ENCODE measurements at places on chromosomes 3 and 15.
A peak's percentile ranks its signal among the peaks of the same experiment; 100 is the strongest.

DNA sequence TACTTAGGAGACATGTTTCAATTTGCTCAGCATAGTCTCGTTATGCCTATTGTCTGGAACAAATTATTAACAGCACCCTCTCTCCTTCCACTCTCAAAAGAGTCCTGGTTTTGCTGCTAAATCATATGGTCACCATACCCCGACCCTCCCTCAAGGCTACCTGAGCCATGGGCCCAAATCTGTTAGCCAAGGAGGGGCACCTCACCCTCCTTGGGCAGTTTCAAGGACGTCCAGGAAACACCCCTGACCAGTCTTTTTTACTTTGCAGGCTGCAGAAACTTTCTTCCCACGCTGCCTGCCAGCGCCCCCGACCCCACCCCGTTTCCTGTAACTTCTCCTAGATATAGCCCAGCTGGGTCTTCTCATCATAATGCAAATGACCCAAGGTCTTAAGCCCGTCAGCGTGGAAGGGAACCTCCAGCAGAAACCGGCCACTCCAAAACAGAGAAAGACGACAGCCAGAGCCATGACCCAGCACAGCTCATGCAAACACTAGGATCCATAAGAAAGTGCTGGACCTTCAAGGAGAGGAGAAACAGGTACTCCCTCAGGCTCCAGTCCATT is 62.3 kb downstream of the ADCY5 start:
- peak; percentile 64 for DNase-seq

- no peak for DNase-seq
Observed at GRCh38 chr3:144407335-144407734, 435.7 kb downstream of the DIPK2A start.

DNA sequence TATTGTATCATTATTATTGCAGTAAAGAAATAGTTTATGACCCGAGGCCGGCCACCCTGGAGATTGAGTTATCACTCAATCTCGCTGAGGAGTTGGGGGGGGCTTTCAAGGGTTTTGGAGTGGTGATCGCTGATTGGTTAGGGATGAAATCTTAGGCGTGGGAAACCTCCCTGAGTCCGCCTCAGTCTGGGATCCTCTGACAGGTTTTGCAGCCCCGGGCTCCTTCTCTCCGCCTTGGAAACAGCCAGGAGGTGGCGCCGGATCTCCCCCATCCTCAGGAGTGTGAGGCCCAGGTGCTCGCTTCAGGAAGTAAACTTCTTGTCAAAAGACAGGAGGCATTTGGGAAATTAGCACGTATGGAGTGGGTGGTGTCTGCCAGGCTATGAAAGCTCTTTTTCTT is 41.1 kb upstream of the SEC61A1 start:
- DNase-seq: peak; percentile 41

DNA sequence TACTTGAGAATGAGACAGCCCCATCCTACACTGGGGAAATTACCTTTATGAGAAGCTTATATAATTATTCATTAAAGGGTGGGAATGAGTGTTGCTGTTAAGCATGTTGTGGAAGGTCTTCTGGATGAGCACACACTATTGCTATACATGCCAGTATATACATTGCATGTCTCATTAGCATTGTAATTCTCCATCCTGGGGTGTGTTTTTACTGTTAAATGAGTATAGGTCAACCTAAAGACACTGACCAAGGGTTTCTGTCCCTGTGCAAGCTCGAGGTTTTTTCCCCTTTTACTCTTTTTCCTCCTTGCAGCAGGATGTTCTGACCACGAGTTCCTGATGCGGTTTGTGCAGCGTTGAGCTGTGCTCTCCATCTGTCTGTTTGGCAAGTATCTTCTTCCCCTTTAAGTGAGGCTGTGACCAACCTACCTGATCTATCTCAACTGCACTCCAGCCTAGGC is 7.2 kb upstream of the IVD start:
- no peak for DNase-seq

GRCh38 chr3:155908086-155908485 is 37.6 kb downstream of the GMPS start:
- DNase-seq: no peak

DNA sequence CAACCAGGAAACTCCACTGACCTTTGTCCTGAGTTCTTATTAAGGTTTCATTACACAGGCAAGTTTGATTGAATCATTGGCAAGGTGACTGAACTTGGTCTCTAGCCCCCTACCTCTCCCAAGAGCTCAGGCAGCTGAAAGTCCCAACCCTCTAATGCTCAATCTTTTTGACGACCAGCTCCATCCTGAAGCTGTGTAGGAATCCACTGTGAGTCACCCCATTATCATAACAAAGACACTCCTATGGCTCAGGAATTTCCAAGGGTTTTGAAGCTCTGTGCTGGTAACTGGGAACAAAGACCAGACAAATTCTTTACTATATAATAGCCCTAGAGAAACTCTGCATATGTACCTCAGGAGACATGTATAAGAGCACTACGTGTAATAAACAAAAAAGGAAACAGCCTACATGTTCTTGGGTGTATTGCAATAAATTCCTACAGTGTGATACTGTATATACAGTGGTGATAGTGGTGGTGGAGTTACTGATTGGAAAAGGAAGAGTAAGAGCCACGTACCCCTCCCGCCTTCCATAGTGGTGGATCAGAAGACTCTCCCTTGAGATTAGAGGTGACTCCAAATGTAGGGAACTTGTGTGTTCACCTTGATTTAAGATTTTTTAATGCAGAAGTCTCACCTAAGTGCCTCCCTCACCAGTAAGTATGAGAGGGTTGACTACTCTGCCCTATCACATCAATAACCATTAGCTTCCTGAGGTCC is 116.6 kb downstream of the ST8SIA2 start:
- no peak for DNase-seq

DNA sequence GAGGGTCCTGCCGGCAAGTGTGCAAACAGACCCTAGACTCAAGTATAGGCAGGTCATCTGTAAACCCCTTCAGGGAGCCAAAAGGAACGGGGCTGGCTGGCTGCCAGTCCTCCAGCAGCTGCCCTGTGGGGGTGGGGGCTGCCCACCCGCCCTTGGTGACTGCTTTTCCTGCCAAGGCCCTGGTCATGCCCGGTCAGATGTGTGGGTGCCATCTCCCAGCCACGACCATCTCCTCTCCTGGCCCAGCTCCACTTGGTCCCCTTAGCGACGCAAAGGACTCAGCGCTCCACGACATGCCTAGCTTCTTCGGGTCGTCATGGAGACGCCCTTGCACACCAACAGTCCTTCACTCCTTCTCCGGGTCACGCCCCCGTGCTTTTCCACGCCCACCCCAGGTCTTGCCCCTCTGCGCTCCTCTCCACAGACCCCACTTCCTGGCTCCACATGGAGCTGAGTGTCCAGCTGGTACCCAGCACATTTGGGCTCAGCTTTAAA is 2.4 kb downstream of the MUC4 start:
- no peak for DNase-seq

DNA sequence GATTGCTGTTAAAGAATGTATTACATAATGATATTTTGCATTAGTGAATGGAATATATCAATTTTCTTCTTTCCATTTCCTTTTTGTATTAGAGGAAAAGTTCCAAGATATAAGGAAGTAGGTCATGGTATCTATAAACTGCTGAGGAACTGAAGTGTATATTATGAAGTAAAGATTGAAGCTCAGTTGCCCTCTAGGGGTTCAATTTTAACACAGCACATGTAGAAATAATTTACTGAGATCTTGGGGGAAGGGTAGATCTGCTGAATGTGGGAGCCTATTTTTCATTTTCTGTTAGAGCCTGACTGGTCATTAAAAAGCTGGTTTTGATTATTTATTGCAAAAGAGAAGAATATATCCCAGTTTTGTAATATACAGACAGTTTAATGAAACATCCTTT is 45.2 kb downstream of the CMC1 start:
- no peak for DNase-seq

DNA sequence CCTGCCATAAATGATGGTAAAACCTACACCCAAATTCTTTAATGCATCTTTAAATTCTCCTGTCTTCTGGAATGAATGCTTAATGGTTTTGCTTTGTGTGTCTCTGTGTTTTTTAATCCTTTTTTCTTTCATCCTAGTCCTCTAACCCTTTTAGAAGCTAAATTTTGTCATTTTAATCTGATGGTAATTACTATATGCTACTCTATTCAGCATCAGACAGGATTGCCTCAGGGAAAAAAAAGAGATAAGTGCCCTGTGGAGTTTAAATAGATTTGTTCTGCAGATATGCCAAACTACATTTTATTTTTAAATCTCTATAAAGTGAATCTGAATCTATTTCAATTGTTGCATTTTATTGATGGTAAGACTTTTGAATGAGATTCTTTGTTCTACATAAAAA is 966.8 kb downstream of the NSUN3 start:
- no peak for DNase-seq

DNA sequence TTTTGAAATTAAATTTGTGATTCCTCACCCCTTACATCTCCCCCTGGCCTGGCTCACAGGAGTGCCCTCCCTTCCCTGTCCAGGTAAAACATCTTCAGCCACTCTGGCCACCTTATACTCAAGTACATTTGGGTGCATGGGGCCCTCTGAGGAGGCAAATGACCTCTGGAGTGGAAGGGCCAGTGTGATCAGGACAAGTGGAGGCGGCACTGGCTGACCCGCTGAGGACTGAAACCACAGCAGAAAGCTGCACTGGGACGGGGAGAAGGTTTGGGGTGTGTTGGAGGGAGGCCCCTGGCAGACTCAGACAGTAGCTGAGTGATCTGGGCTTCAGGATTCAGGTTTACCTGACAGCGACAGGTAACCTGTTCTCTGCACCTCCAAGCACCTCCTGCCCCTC is 24.2 kb downstream of the HES1 start:
- DNase-seq: no peak

DNA sequence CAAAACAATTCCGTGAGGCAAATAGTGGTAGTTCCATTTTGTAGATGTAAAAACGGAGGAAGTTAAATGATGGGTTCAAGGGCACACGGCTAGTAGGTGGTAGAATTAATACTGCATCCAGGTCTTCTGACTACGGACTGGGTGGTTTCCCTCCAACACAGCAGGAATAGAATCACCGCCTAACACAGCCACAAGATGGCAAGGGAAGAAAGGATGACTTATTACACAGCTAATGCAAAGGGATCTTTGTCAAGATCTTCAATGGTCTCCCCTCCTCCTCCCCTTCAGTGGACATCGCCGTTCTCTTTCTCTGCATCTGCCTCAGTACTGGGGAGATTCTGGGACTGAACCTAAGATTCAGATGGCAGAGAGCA is 524 bp upstream of the TOPBP1 start:
- DNase-seq: no peak

GRCh38 chr3:76024640-76025039 is 239.3 kb upstream of the ZNF717 start:
- no peak for DNase-seq

DNA sequence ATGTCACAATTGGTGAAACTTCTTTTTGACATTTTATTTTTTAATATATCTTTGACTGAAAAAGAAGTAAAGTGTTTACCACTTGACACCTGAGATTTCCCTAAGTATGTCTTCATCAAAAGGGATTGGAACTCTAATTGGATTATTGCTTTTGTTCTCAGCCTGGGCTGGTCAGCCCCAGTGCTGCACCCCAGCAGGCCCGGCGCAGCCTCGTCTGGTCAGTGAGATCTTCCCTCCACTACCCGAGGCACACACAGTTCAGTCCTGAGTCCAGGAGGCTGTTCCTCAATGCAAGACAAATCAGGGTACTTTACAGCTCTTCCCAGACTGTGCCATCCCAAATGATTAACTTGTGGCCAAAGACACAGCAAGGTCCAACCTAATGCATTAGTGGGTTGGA is 146.9 kb upstream of the SEMA6D start:
- DNase-seq: no peak

DNA sequence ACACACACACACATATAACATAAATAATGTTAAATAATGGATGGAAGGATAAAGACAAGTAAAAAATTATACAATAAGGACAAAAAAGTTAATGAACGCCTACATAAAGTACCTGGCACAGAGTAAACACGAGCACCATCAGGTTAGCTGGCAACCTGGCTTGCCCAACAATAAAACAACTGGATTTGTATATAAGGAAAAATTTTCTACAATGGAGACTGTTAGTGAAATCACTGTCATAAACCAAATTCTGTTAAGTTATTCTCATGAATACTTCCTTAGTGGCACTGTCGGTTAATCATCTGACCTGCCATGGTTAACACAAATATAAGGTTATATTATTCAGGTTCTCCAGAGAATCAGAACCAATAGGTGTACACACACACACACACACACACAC is 54.8 kb downstream of the DPH6 start:
- DNase-seq: no peak

DNA sequence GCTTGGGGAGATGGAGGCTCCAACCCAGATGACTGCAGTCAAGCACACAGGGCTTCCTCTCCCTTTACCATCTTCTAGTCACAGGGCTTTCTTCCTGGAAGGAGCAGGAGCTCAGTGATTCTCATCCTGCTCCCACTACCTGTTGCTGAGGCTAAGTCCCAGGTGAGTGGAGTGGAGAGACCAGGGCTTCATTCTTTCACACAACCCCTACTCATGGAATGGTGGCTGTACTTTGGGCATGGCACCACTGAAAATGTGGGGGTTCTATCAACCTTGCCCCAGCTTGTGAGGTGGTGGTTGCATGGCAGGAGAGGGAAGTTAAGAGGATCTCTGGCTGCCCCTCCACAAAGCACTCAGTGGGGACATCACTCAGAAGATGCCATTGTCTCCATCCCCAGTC is 36.8 kb upstream of the RAD18 start:
- DNase-seq: no peak

- DNase-seq: no peak
Observed at GRCh38 chr15:38367476-38367875, 86.5 kb upstream of the FAM98B start.

GRCh38 chr3:125684199-125684598 is 88.9 kb upstream of the OSBPL11 start:
- peak; percentile 10 for DNase-seq

- DNase-seq: no peak
Observed at GRCh38 chr15:42036112-42036905, 15.5 kb upstream of the PLA2G4E start.

- no peak for DNase-seq
Observed at GRCh38 chr3:126922466-126922865, 60.4 kb upstream of the PLXNA1 start.

DNA sequence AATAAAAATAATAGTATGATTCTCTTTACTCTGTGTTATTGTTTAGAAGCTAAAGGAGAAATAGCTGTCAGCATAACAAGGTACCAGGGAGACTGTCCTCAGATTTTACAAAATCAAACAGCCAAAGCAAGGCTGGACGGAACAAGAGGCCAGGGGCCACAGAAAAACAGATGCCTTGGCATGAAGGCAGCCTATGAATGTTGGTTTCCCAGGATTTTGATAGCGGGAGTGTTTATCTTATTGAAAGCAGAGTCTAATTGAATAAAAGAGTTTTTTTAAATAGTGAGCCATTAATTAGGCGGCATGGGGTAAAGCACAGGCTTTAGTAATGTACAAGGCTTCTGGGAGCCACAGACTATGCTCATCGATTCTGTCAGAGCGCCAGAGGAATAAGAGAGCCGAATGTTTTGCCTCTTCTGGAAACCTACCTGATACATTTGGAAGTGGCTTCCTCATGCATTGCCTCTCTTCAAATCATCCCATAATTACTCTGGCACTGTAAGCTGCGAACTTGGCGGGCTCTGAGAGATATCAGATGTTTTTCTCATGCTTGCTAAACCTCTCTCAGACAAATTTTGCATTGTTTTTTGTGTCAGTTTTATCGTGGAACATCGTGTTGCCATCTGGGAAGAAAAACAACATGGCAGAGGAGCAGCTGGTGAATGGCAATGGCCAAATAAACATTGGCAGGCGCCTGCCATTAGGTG is 30.4 kb upstream of the TMCO5A start:
- no peak for DNase-seq

- no peak for DNase-seq
Observed at GRCh38 chr3:134353171-134353825, 20.9 kb downstream of the AMOTL2 start.

All from right renal cortex interstitium (tissue), 3 donors.